CD4-positive, alpha-beta memory T cell (primary cell): ENCODE measurements at places on chromosomes 3 and 15. TPM values are rescaled to one million over a fixed set of nuclear protein-coding genes. Genes with fewer than 3 reads are reported as not detected.

DNA sequence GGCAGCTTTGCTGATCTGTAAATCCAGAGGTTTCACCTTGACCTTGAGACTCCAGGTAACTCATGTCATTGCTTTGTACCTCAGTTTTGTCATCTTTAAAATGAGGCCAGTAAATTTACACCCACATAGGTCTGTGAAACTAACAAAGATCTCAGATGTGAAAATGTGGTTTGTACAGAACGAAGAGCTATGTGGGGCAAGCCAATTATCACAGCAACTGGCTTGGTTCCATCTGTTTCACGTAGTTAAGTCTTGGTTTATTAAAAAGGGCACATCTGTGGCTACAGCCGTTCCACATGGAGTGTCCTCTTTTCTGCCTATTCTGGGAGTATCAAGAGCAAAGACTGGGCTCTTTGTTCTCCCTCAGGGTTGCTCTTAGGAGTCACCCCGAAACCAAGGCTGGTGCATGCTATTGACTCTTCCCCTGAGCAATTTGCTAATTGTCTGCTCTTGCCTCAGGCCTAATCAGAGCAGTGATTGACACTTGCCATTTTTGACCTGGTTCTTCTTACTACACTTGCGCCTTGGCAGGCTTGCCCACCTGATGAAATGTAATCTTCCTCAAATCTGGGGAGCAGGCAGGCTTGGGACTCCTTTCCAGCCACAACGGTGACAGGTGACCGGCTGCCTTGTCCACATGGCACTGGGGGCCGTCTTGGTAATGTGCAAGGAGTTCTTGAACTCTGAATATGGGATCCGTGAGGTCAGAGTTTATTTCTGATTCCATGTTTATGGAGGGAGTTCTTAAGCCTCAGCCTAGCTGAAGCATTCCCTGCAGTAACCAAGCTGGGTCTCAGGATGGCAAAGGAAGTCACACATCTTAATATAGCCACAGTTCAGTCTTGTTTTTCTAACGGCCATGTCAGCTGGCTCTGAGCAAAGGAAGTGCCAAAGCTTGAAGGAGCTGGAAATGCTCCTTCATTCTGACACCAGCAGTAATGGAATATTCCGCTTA lies 40.1 kb downstream of the EAF1 start:
- no peak overlapping the region for H3K4me3 ChIP-seq
- no peak overlapping the region for H3K27ac ChIP-seq
- H3K36me3 ChIP-seq: no peaks in the 10 kb centered on the region
- H3K27me3 ChIP-seq: no peaks in the 10 kb centered on the region

- no peaks in the 10 kb centered on the region for H3K27me3 ChIP-seq
- no peak for DNase-seq
- H3K4me3 ChIP-seq: no peak overlapping the region
- H3K36me3 ChIP-seq: no peaks in the 10 kb centered on the region
- H3K4me1 ChIP-seq: no peaks in the 10 kb centered on the region
Measured at GRCh38 chr3:85270488-85270887, 311.7 kb downstream of the CADM2 start.

- DNase-seq: no peak
- peaks cover 13% of the 10 kb centered on the region for H3K4me1 ChIP-seq
- no peak overlapping the region for H3K27ac ChIP-seq
- no peaks in the 10 kb centered on the region for H3K36me3 ChIP-seq
Measured at GRCh38 chr3:17730318-17730967, 12.0 kb downstream of the TBC1D5 start.

- no peak for DNase-seq
- H3K36me3 ChIP-seq: no peaks in the 10 kb centered on the region
- H3K27ac ChIP-seq: no peak overlapping the region
- H3K4me3 ChIP-seq: no peak overlapping the region
Measured at GRCh38 chr3:29338377-29338776, 57.5 kb downstream of the RBMS3 start.

SCN5A gene
- not detected for polyA plus RNA-seq

DNA sequence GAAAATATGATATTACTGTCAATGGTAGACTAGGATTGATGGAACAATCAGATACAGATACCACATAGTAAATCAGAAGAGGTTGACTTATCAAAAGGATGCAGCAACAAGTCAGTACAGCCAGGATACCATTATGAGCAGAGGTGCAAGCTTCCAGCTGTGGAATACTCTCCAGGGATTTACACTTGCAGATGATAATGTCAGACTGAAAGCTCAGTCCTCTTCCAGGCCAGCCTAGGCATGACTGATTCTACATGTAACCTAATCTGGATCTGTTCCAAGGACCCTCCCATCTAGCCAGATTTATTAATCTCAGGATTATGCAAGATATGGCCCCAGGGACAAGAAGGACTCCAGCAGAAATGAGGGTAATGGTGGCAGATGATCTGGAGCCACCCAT lies 8.2 kb downstream of the FILIP1L start:
- H3K4me1 ChIP-seq: no peaks in the 10 kb centered on the region
- DNase-seq: no peak
- no peak overlapping the region for H3K27ac ChIP-seq
- no peak overlapping the region for H3K4me3 ChIP-seq
- H3K27me3 ChIP-seq: no peaks in the 10 kb centered on the region

DNA sequence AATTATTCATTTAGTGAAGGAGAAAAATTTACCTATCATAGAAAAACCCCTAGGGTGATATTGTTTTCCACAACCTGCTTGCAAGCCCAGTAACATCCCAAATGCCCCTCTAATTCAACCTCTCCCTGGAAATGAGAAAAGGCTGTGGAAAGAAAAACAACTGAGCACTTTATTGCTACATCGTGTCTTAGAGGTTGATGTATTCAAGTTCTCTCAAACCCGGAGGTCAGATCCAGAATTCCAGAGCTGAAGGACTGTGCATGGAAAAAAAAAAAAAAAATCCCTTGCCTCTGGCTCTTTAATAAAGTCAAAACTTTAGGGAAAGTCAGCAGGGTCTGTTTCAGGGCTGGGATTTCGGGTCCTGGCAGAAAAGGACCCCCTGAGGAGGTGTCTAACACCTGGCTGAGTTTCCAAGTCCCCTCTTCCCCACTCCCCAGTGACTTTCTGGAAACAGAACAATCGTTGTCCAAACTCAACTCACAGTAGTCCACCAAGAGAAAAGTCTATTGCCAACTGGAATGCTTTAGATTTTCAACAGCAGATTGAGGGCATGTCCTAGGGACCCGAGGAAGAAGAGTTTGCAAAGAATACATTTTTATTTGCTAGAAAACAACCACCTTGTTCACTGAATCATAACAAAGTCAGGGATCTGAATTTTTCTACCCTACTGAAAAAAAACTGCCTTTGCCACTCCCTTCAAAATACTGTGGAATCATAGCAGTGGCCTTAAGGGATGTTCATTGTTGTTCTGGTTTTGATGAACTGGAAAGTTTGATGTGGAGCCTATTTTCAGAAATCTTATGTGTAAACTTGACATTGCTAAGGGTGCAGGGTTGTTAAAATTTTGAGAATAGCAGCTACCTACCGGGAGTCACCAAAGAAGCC lies 207.5 kb upstream of the ADAMTS9 start:
- DNase-seq: no peak
- no peaks in the 10 kb centered on the region for H3K36me3 ChIP-seq
- no peaks in the 10 kb centered on the region for H3K27me3 ChIP-seq
- H3K4me1 ChIP-seq: no peaks in the 10 kb centered on the region
- H3K4me3 ChIP-seq: no peak overlapping the region
